Stomach (tissue), 19 donors: ENCODE measurements at places on chromosomes 5 and 9. TPM values are rescaled to one million over a fixed set of nuclear protein-coding genes. Genes with fewer than 3 reads are reported as not detected.

DNA sequence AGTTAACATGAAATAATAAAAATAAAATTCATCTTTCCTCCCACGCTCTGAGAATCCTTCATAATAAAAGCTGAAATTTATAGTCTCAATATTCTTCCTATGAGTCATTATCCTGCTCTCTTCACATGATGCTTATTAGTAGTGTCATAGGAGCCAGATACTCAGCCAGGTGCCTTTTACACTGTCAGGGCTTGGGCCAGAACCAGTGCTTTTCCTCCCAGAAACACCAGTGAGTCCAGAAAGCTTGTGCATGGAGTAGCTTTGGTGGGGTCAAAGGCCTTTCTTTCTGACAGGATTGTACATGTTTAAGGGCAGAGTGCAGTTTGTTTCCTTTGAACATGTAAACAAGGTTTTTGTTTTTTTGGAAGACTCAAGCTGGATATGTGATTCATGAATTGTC is 6.8 kb downstream of the LSM11 start:
- H3K27ac ChIP-seq = no peak overlapping the region
- DNase-seq = no peak
- peaks cover 12% of the 10 kb centered on the region for H3K4me1 ChIP-seq

DNA sequence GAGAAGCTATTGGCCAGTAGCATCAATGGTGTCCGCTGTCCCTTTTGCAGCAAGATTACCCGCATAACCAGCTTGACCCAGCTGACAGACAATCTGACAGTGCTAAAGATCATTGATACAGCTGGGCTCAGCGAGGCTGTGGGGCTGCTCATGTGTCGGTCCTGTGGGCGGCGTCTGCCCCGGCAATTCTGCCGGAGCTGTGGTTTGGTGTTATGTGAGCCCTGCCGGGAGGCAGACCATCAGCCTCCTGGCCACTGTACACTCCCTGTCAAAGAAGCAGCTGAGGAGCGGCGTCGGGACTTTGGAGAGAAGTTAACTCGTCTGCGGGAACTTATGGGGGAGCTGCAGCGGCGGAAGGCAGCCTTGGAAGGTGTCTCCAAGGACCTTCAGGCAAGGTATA is 10.8 kb downstream of the TRIM32 start:
- H3K4me3 ChIP-seq = no peak overlapping the region
- DNase-seq = no peak
- no peaks in the 10 kb centered on the region for H3K27me3 ChIP-seq
- peaks cover 11% of the 10 kb centered on the region for H3K4me1 ChIP-seq
- no peak overlapping the region for H3K27ac ChIP-seq

Gene F2RL1
- total RNA-seq = 49.0 TPM

Gene RNF224
- total RNA-seq = not detected

- no peaks in the 10 kb centered on the region for H3K36me3 ChIP-seq
- H3K4me1 ChIP-seq = no peaks in the 10 kb centered on the region
- no peak for DNase-seq
- no peak overlapping the region for H3K4me3 ChIP-seq
Measured at GRCh38 chr9:6619909-6620308, 25.6 kb downstream of the GLDC start.

Gene ADAMTS19
- 0.58 TPM for total RNA-seq

GRCh38 chr5:107300721-107301327 is 369.9 kb downstream of the EFNA5 start:
- H3K27me3 ChIP-seq = no peaks in the 10 kb centered on the region
- DNase-seq = no peak

DNA sequence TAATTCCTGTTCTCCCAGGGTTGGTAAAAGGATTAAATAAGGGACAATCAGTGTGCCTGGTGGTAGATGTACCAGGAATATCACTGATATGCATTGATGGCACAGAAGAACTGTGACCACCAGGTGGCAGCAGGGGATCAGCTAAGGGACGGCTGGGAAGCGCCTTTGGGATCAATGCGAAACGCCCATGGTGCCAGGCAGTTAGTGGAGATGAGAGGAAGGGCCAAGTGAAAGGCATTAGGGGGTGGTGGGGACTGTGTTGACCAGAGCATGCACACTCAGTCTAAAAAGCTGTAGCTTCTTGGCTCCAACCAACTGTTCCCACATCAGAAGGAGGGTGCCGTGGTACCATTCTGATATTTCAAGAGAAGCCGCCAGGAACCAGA is 55.6 kb downstream of the ARHGEF37 start:
- no peak overlapping the region for H3K27ac ChIP-seq
- no peak for DNase-seq
- H3K36me3 ChIP-seq = peaks cover 3% of the 10 kb centered on the region
- H3K4me3 ChIP-seq = no peak overlapping the region

Gene SV2C
- not detected for total RNA-seq

GRCh38 chr9:129710169-129710453 is 42.7 kb downstream of the PTGES start:
- peaks cover 9% of the 10 kb centered on the region for H3K27me3 ChIP-seq
- no peak overlapping the region for H3K27ac ChIP-seq
- no peaks in the 10 kb centered on the region for H3K36me3 ChIP-seq
- DNase-seq = no peak
- H3K4me3 ChIP-seq = no peak overlapping the region

Gene PCDHB16
- total RNA-seq = 1.7 TPM

- H3K27ac ChIP-seq = no peak overlapping the region
- no peak for DNase-seq
- H3K4me1 ChIP-seq = no peaks in the 10 kb centered on the region
- H3K4me3 ChIP-seq = no peak overlapping the region
- no peaks in the 10 kb centered on the region for H3K27me3 ChIP-seq
- H3K36me3 ChIP-seq = no peaks in the 10 kb centered on the region
Measured at GRCh38 chr9:5563886-5564285, 53.6 kb downstream of the PDCD1LG2 start.

Gene OTP
- not detected for total RNA-seq

DNA sequence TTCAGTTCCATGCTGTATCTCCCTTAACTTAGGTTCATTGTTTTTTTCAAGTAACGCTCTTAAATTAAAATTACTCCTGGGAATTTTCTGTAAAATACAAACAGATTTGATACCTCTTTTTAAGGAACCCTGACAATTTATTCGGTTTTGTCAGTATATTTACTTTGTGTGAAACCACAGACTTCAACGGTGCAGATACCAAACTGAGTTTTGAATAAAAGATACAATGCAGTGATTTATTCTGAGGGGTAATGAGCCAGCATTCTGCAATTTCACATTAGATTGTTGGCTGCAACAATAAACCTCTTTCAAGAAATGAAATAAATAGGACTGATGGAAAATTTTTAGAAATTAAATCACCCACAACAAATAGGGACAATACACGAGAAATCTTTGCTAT is 308.6 kb upstream of the EDIL3 start:
- no peak overlapping the region for H3K27ac ChIP-seq
- H3K4me3 ChIP-seq = no peak overlapping the region
- H3K27me3 ChIP-seq = no peaks in the 10 kb centered on the region
- no peaks in the 10 kb centered on the region for H3K4me1 ChIP-seq
- no peaks in the 10 kb centered on the region for H3K36me3 ChIP-seq

Gene GCNT1
- total RNA-seq = 136 TPM

Gene C5orf63
- 16.8 TPM for total RNA-seq

GRCh38 chr9:74412236-74412979 is 84.7 kb upstream of the RORB start:
- H3K4me1 ChIP-seq = no peaks in the 10 kb centered on the region
- no peak for DNase-seq
- H3K36me3 ChIP-seq = no peaks in the 10 kb centered on the region
- no peak overlapping the region for H3K4me3 ChIP-seq

Gene ADGRV1
- 10.3 TPM for total RNA-seq

DNA sequence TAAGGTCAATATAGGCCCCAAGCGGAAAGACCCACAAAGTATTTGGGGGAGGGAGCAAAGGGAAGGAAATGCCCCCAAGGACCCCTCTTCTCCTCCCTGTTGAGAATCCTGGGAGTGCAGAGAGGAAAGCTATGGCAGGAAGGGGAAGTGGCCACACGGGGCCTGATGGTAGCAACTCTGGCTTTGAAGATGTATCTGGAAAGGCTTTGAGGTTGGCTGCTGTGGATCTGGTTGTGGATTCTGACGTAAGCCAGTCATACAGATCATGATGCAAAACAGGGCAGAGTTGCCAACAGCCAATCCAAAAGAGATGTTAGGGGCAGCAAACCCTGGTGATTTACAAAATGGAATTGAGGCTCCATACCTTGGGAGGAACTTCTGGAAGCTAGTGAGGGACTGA is 108.8 kb downstream of the PRKACG start:
- no peak overlapping the region for H3K27ac ChIP-seq
- no peaks in the 10 kb centered on the region for H3K27me3 ChIP-seq
- no peaks in the 10 kb centered on the region for H3K36me3 ChIP-seq
- no peak overlapping the region for H3K4me3 ChIP-seq
- DNase-seq = no peak

DNA sequence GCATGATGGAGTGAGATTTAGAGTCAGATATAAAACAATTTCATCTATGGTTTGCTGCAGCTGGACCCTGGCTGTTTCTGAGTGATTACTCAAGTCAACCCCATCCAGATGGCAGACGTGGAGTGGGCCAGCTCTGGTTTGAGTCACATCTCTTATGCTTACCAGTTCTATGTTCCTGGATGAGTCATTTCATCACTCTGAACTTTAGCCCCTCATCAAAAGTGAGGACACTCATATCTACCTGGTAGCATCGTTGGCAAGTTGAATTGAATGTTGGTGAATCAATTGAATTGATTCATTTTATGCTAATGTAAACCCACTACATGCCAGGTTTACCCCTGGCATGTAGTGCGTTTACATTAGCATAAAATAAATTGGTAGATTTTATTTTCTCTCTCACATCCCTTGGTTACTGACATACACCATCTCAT is 176.4 kb downstream of the FGF18 start:
- no peak overlapping the region for H3K4me3 ChIP-seq
- H3K36me3 ChIP-seq = no peaks in the 10 kb centered on the region
- no peaks in the 10 kb centered on the region for H3K4me1 ChIP-seq
- H3K27ac ChIP-seq = no peak overlapping the region
- DNase-seq = no peak

DNA sequence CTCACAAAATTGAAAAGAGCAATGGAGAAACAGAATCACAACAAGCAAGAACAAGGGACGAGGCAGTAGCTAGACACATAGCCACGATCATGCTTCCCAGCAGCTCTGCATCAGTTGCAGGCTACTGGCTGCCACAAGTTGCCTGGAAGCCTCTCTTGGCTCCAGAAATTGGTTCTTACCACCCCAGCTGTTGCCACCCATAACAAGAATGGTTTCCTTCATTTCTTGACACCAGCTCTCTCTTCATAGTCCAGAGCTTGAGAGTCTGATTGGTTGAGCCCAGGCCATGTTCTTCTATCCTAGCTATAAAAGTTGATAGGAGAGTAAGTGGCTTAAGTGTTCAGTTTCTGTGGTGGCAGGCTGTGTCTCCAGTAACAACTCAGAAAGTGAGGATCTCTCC is 210.7 kb upstream of the ANKRD55 start:
- H3K27ac ChIP-seq = no peak overlapping the region
- no peaks in the 10 kb centered on the region for H3K4me1 ChIP-seq
- H3K36me3 ChIP-seq = no peaks in the 10 kb centered on the region
- H3K4me3 ChIP-seq = no peak overlapping the region

Gene CA9
- 161 TPM for total RNA-seq

Gene PCDHB2
- not detected for total RNA-seq

Gene IL9
- not detected for total RNA-seq

Gene SLC36A2
- total RNA-seq = not detected

DNA sequence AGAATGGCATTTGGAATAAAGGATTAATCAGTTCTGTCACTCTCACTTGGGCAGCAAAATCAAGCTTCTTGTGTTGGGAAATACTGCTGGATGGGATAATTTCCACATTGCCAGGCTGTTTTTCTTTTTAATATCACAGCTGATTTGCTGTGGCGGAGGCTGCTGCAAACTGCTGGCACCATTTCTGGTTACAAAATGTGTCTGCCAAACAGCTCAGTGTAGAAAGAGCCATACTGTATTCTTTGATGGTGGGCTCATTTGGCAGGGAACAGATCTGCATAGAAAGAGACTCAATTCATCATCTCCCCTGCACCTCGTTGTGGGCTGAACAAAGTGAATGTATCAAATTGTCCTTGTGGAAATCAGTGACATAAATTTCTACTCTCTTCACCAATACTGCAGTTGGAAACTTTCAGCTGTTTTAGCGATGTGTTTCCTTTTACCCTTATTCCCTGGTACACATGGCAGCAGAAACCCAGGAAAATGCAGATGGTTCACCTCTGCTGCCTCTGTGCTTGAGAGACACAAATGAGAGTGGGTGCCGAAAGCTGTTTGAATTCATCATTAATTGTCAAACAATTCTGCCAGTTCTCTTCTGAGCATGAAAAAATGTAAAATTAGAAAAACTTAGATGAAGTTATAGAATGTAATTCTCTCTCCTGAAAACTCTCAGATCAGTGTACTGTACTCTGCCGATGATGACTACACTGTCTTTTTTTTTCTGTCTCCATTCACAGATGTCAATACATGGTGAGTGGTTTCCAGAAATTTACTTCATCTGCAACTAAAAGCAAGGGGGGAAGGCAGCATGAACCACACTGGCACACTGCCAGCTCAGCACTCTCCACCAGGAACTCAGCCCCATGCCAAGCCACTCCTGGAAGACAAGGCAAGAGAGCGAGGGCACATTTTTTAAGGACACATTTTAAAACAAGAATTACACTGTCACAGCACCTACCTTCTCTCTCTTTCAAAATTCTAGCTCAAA is 75.0 kb downstream of the HMHB1 start:
- peak; percentile 74 for DNase-seq
- no peak overlapping the region for H3K27ac ChIP-seq
- no peak overlapping the region for H3K4me3 ChIP-seq

- no peaks in the 10 kb centered on the region for H3K27me3 ChIP-seq
- H3K4me3 ChIP-seq = no peak overlapping the region
- peaks cover 13% of the 10 kb centered on the region for H3K4me1 ChIP-seq
- DNase-seq = no peak
- no peak overlapping the region for H3K27ac ChIP-seq
- H3K36me3 ChIP-seq = peaks cover 81% of the 10 kb centered on the region
Measured at GRCh38 chr5:14424011-14424685, 157.4 kb upstream of the OTULINL start.

Gene TNFSF8
- total RNA-seq = 14.0 TPM

Gene CATSPER3
- total RNA-seq = not detected

GRCh38 chr9:124949387-124949786 is 8.5 kb upstream of the GOLGA1 start:
- no peaks in the 10 kb centered on the region for H3K4me1 ChIP-seq
- no peaks in the 10 kb centered on the region for H3K36me3 ChIP-seq
- no peaks in the 10 kb centered on the region for H3K27me3 ChIP-seq
